Chondrocyte (in vitro differentiated cells): ENCODE measurements at places on chromosomes 16 and 17. TPM values are rescaled to one million over a fixed set of nuclear protein-coding genes. Genes with fewer than 3 reads are reported as not detected.

CENPX gene
- total RNA-seq: 18.1 to 25.1 TPM (median 19.2 TPM) in 3 replicates

TEX19 gene
- not detected in 3 replicates for total RNA-seq

ASGR1 gene
- 0.46 to 1.9 TPM (median 0.97 TPM) in 3 replicates for total RNA-seq

GRB7 gene
- 0.46 to 0.68 TPM in 2 of 3 replicates, not detected in the other for total RNA-seq

DNA sequence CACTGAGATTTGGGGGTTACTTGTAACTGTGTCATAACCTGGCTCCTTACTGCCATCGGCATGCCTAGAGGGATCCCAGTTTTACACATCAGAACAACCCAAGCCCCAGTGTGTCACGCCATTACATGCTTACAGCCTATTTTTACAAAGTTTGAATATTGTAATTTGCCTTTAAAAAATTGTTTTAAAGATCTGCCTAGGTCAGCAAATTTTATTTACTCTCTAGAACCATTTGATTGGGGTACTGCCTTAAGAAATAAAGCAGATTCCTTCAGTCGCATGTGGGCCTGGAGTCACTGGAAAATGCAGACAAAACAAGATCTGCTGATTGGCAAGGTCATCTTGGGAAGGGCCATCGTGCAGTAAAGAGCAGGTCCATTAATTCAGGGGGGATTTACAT is 566.9 kb downstream of the WWOX start:
- no peak for DNase-seq

DNA sequence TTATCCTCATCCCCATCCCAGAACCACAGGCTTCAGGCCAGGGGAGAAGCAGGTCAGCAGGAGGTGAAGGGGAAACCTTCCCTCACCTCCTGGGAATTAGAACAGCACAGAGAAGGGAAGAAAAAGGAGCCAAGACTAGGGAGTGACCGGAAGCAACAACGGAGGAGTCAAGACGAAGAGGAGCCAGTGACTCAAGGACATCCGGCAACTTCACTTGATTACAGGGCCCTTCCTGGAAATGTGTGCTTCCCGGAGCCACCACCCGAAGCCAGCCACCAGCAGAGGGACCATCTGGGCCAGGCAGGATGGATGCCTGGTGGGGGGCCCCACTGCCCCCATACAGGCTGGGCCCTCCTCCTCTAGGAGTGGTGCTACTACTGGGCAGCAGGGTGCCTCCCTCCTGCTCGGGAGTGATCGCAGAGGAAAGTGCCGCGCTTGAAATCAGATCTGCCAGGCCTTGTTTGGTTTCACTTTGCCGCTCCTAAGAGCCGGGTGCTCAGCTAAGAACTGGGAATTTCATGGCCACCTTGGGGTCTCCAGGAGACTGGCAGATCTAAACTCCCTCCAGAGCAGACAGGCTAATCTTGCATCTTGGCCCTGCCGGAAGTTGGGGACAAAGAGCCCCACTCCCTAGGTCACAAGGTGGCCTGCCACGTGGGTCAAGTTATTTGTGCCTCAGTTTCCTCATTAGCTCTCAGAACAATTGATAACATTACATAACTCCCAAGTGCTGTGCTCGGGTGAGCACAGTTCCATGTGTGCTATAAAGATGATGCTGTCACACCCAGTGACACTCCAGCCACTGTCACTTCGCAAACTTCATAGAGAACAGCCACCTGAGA is 6.6 kb downstream of the CDC42EP4 start:
- no peak for DNase-seq

LCAT gene
- 35.8 to 43.1 TPM (median 38.2 TPM) in 3 replicates for total RNA-seq

GRCh38 chr17:75854881-75855309 is 240 bp downstream of the WBP2 start:
- DNase-seq: no peak

NUP93 gene
- 48.6 to 86.9 TPM (median 50.0 TPM) in 3 replicates for total RNA-seq

DYNLL2 gene
- total RNA-seq: 15.7 to 17.1 TPM (median 16.0 TPM) in 3 replicates

DNA sequence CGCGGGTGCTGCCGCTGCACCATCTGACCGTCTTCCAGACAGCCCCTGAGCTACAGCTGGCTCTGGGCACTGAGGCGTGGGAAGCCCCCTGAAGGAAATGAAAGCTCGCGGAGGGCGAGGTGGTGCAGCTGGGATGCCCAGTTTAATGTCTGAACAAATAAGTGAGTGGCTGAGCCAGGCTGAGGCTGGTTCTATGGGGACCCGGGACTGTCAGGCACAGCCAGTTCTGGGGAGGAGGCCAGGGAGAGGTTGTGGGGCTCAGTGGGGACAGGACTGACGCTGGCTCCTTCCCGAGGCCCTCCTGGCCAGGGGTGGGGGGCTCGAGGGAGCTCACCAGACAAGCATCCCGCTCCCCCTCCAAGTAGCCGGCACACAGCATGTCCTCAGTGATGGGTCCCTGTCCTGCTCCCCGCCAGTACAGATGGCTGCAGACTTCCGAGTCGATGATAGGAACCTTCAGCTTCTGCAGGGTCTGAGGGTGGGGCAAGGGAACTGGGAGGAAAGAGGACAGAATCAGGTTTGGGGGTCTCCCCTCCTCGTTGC is 4.4 kb downstream of the PRSS22 start:
- no peak for DNase-seq

DNA sequence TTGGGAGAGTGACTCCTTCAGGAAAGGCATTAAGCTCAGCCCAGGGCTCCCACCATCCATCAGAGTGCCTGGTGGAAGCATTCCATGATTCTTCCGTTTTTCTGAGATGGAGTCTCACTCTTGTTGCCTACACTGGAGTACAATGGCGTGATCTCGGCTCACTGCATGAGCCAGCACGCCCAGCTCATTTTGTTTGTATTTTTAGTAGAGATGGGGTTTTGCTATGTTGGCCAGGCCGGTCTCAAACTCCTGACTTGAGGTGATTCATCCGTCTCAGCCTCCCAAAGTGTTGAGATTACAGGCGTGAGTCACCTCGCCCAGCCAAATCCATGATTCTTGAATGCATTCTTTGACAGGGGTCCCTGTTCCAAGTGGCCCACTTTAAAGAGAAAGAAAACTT is 23.1 kb downstream of the MIS12 start:
- no peak for DNase-seq

DNA sequence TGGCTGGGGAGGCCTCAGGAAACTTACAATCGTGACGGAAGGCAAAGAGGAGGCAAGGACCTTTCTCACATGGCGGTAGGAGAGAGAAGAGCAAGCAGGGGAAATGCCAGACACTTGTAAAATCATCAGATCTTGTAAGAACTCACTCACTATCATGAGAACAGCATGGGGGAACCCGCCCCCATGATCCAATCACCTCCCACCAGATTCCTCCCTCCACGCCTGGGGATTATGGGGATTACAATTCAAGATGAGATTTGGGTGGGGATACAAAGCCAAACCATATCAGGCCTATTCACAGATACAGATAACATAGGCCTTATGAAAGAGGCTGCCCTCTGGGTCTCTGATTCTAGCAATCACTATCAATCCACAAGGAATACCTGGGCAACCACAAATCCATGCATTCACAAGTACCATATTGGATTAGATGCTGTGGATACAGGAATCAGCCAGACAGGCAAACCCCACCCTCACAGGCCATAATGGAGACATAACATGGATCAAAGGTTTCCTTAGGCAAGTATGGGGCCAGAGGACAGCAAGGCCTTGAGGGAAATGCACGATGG is 284.9 kb downstream of the SOX9 start:
- DNase-seq: no peak

BPTF gene
- 73.2 to 98.1 TPM (median 75.7 TPM) in 3 replicates for total RNA-seq

GRCh38 chr17:48526608-48527546 is 3.9 kb downstream of the HOXB1 start:
- DNase-seq: no peak

UNC119 gene
- 19.8 to 24.9 TPM (median 24.1 TPM) in 3 replicates for total RNA-seq

GRCh38 chr17:74192950-74193781 is 10.3 kb upstream of the RPL38 start:
- no peak for DNase-seq

NARF gene
- total RNA-seq: 56.0 to 68.9 TPM (median 64.1 TPM) in 3 replicates

DNA sequence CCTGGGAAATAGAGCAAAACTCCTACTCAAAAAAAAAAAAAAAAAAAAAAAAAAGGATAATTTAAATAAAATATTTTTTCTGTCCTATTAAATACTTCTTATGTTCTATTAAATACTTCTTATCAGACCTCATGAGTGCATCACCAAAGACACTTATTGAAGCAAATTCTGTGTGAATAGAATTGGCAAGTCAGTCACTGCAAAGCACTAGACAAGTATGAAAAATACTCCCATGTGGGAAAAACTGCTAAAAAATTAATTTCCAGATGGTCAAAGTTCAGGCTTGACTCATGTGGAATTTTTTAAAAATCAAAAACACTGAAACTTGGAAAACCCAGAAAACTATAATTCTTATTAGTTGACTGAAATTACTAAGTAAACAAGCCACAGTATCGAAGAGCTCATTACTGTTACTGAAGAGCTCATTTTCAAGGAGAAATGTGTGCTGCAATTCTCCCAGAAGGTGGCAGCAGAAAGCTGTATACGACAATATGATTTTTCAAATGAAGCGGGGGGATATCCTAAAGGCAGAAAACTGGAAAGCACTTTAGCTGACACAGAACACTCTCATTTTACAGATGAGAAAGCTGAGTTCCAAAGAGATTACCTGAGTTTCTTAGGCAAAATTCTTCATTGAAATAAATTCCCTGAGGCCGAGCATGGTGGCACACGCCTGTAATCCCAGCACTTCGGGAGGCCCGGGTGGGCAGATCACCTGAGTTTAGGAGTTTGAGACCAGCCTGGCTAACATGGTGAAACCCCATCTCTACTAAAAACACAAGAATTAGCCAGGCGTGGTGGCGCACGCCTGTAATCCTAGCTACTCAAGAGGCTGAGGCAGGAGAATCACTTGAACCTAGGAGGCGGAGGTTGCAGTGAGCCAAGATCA is 15.9 kb upstream of the FBXO47 start:
- no peak for DNase-seq

PYCARD gene
- total RNA-seq: 2.7 to 2.9 TPM (median 2.8 TPM) in 3 replicates

DNA sequence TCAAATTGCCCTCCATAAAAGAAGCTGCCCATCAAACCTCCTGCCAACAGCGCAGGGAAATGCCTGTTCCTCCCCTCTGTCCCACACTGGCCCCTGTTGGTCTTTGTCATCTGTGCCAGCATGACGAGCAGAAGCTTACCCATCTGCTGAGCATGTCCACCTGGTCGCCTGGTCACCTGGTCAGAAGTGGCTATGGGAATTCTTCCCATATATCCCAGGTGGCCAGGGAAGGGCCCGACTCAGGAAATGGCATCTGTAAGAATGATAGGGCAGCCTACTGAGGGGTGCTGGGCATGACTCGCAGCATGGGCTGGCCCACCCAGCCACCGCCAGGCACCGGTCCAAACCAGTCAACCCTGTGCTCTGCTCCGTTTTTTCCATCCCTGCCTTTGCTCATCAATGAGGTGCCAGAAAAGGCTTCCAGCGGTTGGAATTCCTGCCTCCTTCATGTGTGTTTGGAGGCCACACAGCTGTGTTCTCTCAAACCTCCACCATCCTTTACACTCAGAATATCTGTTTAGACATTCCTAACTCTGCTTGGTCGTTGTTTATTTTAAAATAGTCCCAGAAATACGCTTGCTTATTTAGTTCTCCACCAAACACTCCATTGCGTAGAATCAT is 145.2 kb downstream of the CLEC16A start:
- no peak for DNase-seq

- DNase-seq: no peak
Measured at GRCh38 chr16:1580956-1581355, 30.9 kb downstream of the IFT140 start.

CES3 gene
- 0.12 to 0.75 TPM (median 0.13 TPM) in 3 replicates for total RNA-seq

SPAG7 gene
- total RNA-seq: 73.0 to 87.3 TPM (median 79.4 TPM) in 3 replicates

- no peak for DNase-seq
Measured at GRCh38 chr17:80253631-80254395, 6.8 kb upstream of the RNF213 start.

- no peak for DNase-seq
Measured at GRCh38 chr16:77611386-77611785, 110.9 kb upstream of the NUDT7 start.

- DNase-seq: no peak
Measured at GRCh38 chr17:46013127-46013501, 14.1 kb downstream of the STH start.

DNA sequence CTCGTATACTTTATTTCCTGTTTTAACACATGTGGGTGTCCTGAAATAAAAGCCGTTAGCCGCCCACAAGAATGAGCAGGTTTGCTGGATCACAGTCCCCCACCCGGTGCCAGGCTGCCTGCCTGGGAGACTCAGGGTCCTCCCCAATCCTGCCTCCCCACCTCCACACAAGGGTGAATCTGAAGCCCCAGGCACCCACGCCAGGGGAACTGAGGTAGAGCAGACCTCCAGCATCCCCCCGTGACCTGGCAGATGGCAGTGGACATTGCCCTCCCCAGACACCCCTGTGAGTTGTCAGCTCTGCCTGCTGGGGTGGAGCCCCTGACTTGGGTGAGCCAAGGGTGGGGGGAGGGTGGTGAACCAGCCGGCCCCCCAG is 114.8 kb downstream of the METRNL start:
- DNase-seq: peak; percentile 82

GRCh38 chr16:3054965-3055733 is 8.8 kb downstream of the MMP25 start:
- DNase-seq: no peak

DNA sequence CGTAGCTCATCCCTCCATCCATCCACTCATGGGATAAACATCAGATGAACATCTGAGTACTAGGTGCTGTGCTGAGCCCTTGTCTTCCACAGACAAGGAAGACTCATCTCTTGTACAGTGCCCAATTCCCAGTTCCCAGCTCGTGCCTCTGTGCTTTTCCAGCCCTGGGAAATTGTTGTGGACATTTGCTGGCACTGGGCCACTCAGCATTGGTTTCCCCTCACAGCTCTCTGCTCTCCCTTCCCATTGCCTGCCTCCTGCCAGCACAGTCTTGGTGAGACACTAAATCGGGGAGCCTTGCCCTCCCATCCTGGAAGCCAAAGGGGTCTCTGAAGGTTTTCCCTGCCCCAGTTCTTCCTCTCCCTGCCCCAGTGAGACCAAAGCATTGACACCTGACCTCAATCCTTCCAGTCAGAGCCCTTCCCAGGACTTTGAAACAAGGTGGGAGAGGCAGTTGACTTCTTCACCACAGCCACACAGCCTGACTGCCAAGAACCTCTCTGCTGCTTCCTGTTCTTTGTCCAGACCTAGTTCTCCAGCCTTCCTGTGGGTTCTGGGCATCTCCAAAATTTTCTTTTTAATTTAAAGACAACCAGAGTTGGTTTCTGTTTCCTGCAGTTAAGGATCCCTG is 50.2 kb downstream of the WSB1 start:
- DNase-seq: no peak

- DNase-seq: no peak
Measured at GRCh38 chr16:89343501-89344457, 126.3 kb downstream of the ZNF778 start.

GRCh38 chr16:85210423-85211169 is 98.3 kb upstream of the CIBAR2 start:
- DNase-seq: no peak

- no peak for DNase-seq
Measured at GRCh38 chr17:77556383-77557061, 402.0 kb upstream of the TNRC6C start.

- no peak for DNase-seq
Measured at GRCh38 chr16:15404792-15405191, 9.2 kb downstream of the MPV17L start.

GRCh38 chr17:8345052-8345690 is 5.5 kb downstream of the ODF4 start:
- DNase-seq: no peak

PRSS33 gene
- not detected in 3 replicates for total RNA-seq

- DNase-seq: no peak
Measured at GRCh38 chr17:32266389-32267301, 1.0 kb downstream of the RHBDL3 start.

- no peak for DNase-seq
Measured at GRCh38 chr17:19780846-19781245, 32.7 kb upstream of the ALDH3A1 start.

G6PC1 gene
- total RNA-seq: not detected in 3 replicates

CAVIN1 gene
- 501 to 877 TPM (median 874 TPM) in 3 replicates for total RNA-seq

CD300LF gene
- total RNA-seq: not detected in 3 replicates
